ENCODE measurements at places on chromosomes 1 and 21.

DNA sequence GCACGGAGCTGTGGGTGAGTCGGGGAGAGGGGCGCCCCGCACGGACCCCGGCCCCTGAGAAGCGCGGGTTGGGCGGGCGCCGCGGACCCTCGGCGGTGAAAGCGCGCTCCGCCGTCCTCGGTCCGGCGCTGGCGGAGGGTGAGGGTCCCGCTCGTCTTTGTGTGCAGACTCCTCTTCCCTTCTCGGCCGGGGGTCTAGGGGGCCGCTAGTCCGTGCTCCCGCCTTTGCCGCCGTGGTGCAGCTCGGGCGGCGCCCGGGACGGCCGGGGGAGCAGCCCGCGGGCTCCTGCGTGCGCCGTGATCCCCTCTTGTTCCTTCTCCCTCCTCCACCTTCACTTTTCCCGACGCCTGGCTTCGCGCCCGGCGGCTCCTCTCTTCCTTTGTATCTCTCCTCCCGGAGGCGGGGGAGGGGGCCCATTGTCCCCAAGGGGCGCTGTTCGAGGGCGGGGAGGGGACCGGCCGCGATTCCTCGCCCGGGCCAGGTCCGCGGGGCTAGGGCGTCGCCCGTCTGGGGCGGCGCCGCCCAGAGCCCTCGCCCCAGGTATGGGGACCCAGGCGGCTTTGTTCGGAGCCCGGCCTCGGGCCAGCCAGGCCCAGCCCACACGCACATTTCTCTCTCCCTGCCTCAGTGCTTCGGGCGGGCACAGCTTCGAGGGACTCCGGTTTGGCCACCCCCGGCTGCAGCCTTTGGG lies 519 bp downstream of the FNBP1L start:
- no peak for DNase-seq

DNA sequence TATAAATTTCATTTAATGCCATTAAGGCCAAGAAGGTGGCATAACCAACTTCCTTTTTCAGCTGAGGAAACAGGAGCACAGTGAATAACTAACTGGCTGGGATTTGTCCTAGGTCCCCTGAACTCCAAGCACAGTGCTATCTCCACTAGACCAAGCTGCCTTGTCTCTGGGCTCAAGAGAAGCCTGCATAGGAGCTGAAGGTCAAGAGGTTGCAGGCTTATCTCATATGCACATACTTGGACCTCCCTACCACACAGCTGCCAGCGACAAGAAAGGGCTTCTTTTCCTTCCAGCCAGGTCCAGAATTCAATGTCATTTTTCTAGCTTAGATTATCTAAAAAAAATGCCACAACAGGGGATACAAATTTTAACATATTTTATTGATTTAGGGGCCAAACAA lies 27.1 kb downstream of the AK2 start:
- no peak for DNase-seq

DNA sequence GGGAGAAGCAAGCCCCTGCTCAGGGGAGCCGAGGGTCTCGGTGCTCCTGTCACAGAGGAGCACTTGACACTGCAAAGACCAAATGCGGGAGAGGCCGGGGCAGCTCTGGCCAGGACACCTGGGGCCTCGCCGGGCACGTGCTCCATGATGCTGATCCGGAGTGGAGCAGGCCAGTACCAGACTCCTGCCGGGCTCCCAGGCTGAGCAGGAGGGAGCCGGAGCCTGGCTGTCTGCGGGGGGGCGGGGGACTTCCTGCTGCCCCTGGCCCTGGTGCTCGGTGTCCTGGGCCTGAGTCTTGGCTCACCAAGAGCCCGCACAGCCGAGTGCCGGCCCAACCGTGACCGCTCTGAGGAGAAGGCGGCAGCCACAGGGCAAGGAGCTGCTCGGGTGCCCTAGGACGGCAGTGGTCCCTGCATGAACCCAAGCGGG lies 38.5 kb upstream of the TMEM52 start:
- DNase-seq = no peak

DNA sequence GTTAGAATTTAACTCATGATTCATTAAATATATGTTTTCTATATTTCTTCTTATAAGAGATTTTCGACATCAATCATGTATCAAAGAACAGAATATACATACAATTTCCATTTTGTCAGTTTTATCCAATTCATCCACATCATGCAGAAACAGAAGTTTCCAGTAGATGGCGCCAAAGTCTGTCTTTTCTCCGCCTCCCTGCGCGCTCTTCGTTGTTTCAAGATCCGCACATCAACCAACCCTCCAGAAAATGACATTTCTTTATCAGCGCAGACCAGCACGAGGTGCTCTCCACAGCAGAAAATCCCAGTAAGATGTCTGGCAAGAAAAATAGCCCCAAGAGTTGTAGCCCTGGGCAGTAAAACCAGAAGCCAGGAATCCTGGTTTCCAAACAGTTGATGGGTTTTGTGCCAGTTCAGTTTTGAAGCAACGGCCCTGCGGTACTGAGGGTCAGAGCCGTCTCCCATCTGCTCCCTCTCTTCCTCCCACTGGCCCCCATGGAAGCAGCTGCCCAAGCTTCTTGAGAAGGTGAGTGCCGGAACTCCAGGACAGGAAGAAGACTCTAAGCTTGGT lies 38.6 kb upstream of the GPR137B start:
- peak; percentile 63 for DNase-seq

DNA sequence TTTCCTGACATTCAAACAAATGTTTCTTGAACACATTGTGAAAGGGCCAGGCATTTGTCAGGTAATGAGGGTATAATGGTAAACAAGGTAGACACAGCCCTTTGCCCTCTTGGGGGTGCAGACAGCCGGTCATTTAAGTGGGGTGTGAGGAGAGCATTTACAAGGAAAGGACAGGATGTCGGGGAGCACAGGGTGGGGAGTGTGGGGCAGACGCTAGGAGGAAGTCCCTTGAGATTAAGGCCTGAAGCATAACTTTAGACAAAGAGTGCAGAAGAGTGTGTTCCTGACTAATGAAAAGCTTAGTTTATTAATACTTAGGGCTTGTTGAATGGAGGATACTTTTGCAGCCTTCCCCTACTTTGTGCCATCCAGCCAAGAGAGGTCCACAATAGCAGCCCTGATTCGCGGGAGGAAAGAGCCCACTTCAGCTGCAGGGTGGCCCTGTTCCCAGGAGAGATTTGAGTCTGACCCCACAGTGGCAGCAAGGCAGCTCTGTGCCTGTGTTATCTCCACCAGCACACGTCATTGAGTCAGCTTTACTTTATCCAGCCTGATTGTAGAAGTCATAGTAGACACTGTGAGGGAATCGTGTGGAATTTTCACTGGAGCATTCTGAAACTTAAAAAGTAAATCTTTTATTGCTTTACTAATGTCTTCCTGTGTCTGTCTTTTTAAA lies 35.1 kb downstream of the MPZL1 start:
- no peak for DNase-seq

DNA sequence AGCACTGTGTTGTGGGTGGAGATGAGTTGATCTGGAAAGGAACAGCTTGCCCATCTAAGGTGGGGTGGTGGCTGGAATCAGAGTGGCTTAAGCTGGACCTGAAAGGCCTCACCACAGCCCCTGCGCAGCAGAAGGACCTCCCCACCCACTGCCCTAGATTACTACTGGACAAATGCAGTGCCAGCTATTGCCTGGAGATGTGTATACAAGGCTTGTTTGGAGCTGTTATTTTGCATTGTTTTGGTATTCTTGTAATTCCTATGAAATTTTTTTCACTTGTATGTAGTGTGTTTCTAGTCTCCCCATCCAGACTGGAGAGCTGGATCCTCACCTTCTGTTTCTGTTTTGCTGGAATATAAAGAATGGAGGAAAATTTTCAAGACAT lies 1.3 kb upstream of the SLC30A1 start:
- no peak for DNase-seq

DNA sequence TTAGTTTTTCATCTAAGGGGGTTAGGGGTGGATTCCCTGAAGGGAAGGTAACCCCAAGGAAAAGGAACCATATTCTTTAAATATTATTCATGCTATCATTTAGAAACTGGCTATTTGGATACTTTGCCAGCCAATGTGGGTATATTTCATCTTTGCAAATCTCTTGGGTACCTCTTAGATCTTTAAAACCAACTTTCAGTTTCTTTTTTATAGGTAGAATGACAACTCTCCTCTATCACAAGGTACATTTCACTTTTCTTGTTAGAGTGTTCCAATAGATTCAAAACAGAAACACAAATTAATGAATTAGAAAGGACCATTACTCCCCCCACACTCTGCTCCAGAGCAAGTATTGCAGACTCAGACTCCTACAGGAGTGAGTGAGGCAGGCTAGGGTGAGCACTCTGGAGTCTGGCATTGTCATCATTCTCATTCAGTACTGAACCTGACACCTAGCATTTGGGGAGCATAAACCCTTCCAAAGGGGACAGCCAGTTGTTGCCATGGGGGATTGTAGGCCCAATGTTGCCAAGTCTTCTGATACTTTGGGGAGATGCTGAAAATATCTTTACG lies 43.0 kb downstream of the MACO1 start:
- no peak for DNase-seq

- DNase-seq = no peak
These were observed 77.0 kb downstream of the ZZZ3 start for GRCh38 chr1:77605246-77606026.

DNA sequence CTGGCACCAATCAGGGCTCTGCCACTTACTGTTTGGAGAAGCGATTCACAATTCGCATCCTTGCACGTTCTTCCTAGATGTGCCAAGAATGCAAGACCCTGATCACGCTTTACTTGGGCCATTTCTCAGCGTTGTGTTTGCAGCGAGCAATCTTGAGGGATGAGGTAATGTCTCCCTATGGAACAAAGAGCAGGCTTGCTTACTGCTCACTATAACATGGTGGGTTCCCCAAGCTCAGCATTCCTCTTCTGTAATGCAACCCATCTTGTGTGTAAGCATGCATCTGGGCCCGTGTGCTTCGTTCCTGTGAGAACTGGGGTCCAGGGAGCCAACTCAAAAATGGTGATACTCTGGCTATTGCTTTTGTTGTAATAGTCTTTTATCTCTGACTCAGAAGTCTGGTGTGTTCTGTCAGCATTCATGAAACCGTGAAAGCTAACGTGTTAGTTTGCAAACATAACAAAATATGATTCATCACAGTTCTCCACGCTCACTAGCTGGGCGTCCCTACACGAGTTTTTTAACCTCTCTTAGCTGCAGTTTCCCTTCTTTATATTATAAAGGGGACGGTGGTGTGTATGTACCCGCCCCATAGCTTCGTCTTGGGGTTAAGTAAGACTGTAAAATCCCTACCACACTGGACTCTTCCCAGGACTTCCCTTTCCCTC lies 33.3 kb downstream of the DNTTIP2 start:
- DNase-seq = no peak

DNA sequence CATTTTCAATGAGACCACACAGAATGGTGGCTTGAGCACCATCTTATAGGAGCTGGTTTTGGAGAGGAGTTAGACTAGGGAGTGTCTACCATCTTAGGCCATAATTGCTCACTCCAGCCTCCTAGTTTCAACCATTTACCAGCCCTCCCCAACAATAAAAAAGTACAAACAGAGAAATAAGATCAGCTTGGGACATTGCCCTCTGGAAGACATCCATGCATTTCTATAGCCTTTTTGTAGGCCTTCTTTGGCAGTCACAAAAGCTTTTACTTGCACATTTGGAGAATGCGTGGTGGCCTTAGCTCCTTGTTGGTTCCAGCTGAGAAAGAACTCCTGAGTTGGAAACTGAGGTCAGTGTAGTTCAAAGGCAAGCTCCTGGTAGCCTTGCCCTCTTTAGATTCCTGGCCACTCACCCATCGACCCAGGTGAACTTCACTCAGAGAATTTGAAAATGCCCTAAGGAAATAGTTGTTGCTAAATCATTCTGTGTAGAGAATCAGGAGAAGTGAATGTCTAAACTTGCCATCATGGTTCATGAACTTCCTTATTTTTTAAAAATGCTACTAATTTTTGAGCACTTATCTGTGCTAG lies 301.7 kb upstream of the PROX1 start:
- DNase-seq = no peak

DNA sequence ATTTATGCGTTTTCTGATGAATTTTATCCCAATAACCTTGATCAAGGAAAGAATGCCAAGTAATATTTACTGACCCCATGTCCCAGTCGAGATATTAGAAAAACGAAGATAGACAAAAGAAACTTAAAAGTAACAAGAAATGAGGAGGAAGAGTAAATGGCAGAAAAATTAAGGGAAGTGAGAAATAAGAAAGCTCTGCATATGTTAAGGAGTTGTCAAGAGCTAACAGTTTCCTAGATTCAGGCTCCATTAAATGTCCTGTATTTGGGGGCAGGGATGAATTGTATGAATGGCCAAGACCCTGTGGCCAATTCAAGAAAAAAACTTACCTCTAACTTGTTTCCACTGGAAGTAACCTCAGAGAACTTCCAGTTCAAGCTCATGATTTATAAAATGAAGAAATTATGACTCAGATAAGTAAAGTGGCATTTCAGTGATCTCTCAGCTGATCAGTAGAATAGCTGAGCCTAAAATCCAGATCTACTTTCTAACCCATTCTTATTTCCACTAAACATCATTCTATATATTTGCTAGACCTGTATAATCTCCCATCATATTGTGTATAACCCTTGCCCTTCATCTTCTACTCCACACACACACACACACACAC lies 73.2 kb downstream of the ZC3H11B start:
- no peak for DNase-seq

DNA sequence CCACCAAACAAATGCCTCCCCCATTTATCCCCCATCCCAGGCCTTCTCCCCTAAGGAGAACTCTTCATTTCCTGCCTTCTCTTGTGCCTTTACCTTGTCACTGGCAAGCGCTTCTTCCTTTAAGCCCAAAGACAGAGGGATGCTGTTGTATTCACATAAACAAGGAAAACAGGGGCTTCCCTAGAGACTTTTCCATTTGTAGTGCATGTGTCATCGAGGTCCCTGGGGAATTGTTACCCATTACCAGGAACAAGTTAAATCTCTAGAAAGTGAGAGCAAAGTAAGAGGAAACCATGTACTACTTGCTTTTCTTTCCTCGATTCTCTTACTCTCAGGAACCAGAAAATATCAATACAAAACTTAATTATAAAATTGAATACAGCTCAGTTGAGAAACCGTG lies 114.4 kb upstream of the DPT start:
- DNase-seq = no peak

- no peak for DNase-seq
These were observed 31.6 kb downstream of the MAPKAPK2 start for GRCh38 chr1:206716159-206716869.

DNA sequence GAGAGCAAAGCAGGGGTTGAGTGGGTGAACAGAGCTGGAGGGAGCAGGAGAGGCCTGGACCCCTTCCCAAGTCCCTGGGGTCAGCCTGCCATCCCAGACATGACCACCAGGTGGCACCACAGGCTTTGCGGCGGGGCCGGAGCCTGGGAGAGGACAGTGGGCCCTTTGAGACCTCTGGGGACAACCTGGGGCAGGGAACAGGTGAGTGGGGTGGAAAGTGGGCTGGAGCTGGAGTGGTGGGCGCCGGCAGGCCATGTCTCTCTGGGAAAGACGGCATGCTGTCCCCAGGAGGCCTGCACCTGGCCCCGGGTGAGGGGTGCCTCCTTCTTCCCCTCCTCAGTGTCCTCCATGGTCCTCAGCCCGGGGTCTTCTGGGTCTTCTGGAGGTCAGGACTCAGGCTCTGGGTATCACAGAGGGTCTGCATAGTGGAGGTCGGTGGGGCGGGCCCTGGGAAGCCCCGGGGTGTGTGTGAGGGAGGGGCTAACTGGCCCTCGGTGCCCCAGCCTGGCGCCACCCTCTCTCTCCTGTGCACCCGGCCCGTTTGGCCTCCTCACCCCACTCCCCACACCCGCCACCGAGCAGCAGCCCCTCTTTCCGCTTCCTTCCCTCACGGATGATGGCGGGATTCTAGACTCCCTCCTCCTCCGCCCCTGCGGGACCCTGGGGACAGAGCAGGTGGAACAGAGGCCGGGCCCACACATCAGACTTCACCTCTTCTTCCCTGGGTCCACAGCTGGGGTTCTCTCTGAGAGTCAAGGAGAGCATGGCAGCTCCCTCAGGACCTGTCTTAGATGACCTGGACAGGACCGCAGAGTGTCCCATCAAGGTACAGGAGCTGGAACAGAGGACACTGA lies 28.5 kb upstream of the PKP1 start:
- peak; percentile 65 for DNase-seq

- DNase-seq = no peak
These were observed 973 bp downstream of the SDF4 start for GRCh38 chr1:1230656-1231399.
